Kidney glomerular epithelial cell (primary cell): ENCODE measurements at places on chromosomes 5 and 9.

DNA sequence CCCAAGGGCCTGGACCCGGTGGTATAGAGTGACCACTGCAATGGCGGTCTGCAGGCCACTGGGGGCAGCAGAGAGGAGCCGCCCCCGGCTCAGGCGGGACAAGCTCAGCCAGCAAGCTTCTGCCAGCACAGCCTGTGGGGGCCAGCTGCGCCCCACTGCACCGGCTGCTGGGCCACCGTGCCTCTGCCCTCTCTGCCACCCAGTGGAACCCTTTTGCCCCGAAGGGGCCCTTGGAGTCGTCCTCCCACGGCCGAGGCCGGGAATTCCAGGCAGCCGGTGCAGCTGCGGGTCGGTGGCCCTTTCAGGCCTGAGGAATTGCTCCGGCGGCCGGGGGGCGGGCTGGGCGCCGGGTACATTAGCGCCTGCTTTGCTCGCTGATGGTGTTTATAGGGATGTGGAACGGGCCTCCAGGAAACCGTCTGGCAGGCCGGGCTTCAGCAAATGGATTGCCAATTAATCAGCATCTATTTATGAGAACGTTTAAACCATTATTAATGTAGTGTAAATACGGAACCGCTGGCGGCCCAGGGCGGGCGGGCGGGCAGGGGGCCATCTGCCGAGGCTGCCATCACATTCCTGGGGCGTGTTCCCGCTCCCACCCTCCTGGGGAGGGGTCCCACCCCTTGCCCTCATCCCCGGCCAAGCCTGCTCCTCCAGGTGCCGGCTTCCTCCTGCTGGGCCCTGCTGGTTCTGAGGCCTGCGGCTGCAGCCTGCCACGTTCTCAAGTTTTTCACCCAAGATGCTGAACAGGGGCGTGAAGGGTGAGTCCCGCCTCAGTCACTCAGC, 127.4 kb downstream of the BARX1 start:
- DNase-seq: peak; percentile 32

- DNase-seq: no peak
Observed at GRCh38 chr9:134597957-134598883, 43.4 kb upstream of the COL5A1 start.

- DNase-seq: peak; percentile 35
Observed at GRCh38 chr5:56025151-56025885, 30.6 kb upstream of the IL6ST start.

- DNase-seq: no peak
Observed at GRCh38 chr9:113997610-113998009, 80.5 kb downstream of the AMBP start.

DNA sequence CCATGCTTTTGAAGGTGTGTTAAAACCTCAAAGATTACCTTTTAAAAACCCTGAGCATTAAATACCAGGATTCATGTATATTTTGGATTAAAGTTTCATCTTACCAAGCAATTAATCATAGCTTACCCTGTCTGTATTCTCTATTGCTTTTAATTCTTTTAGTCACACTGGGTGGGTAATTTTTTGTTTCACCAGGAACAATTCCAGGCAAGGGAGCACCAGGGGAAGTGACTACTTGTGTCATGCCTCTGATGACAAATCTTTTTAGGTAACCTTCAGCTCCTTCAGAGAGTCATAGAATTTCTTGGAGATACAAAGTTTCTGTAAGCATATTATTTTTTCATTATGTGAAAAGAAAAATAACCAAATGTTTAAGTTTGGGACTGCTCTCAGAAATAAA, 33.4 kb upstream of the ANXA1 start:
- DNase-seq: peak; percentile 30

DNA sequence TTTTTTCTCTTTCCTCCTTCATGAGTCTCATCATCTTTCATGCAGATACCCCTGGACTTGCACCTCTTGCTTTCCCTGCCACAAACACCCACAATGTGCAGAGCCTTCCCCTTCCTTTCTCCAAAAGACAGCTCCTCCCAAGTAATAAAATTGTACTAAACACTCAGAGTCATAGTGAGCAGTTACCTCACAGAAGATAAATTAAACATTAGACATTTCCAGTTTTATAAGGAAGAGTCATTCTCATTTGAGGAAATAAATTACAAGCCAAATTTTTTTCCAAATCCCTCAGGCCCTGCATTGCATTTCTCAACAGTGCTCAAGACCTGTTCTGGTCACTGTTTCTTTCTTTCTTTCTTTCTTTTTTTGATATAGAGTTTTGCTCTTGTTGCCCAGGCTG, 131.5 kb downstream of the ATPSCKMT start:
- no peak for DNase-seq

- DNase-seq: no peak
Observed at GRCh38 chr5:132464156-132464939, 26.2 kb downstream of the IRF1 start.
